ENCODE measurements at places on chromosomes 1 and 21.
A peak's percentile ranks its signal among the peaks of the same experiment; 100 is the strongest.

GRCh38 chr1:31216016-31216415 lies 23.7 kb downstream of the NKAIN1 start:
- no peak for DNase-seq

GRCh38 chr1:75615613-75616435 lies 4.9 kb upstream of the SLC44A5 start:
- DNase-seq, result no peak

DNA sequence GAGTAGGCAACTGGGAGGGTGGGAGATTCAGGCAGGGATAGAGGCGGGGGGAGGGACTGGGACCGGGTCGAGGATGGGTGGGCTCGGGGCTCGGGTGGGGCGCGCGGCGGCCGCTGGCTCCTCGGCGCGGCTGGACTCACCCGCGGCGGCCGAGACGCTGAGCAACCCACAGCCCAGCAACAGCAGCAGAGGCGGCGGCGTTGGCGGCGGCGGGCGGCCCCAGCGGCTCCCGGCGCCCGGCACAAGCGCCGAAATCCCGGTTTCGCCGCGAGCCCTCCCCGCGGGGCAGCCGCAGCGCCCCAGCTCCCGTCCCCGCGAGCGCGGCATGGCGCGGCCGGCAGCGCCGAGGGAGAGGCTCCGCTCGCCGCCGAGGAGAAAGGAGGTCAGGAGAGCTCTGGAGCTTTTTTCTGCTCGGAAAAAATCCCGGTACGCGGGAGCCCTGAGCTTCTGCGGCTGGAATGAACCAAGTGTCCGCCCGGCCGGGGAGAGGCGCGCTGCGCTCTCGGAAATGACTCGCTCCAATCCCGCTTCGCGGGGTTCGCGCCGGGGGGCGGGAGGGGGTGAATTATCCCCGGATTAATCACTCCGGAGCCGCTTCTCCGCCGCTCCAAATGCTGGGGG lies at the start of gene CSMD2:
Gene CSMD2, minus strand, starts transcription at position 460 of the 621 bp plus-strand sequence. Its CDS starts 133 bp downstream, at position 327.
- DNase-seq, result no peak

DNA sequence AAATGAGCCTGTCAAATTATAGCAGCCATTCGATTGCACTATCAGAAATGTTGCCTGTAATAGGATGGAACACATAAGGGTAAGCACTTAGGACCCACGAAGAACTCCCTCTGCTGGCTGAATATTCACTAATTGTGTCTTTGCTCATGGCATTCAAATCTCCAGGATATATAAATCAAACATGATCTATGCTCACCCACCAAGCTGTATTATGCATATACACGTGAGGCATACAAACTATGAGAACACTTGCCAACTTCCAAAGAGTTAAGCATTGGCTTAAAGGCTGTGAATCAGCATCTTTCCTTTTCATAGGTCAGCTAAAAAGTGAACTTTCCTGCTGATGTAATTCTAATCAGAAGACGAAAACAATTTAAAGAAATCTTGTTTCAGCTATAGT lies 34.5 kb downstream of the TMPRSS15 start:
- no peak for DNase-seq

GRCh38 chr1:14822493-14822892 lies 224.0 kb downstream of the KAZN start:
- DNase-seq, result no peak

- DNase-seq, result no peak
Measured at GRCh38 chr1:234771642-234772344, 161.8 kb upstream of the IRF2BP2 start.

GRCh38 chr1:219574484-219575087 lies 38.3 kb downstream of the ZC3H11B start:
- no peak for DNase-seq

DNA sequence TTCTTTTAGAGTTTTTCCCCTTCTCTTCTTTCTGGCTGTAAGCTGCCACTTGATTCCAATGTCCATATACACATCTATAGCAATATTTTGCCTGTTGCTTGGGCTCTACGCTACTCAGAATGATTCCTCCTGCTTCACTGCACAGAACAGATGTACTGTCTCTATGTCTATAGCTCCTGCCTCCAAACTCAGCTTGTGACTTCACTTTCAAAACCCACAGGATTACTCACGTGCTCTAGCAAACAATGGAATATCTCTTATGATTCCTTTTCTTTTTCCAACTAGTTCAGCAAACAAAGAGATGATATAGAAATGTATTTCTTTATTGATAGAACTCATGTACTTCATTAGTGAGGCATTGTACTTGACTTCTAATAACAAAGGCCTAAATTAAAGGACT lies 80.5 kb upstream of the SOX13 start:
- DNase-seq, result no peak

- DNase-seq, result no peak
Measured at GRCh38 chr1:82153272-82153629, 352.5 kb downstream of the ADGRL2 start.

DNA sequence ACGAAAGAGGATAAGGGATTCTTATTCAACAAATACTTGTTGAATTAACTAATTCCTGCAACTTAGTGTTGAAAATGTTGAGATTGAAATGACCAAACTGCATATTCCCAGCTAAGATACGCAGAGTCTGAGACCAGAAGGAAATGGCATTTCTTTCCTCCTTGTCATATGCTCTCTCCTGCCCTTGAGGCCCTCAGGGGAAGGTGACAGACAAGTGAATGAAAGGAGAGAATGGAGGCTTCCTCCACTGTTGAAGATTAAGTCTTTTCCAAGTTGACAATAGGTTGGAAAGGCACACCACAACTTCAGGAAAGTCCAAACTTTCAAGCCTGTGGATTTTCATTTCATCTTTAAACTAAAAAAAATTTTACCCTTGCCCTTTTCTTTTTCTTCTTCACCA lies 3.1 kb upstream of the ZNF697 start:
- DNase-seq, result peak; percentile 0

GRCh38 chr1:153677718-153678518 lies 570 bp upstream of the NPR1 start:
- DNase-seq, result no peak

DNA sequence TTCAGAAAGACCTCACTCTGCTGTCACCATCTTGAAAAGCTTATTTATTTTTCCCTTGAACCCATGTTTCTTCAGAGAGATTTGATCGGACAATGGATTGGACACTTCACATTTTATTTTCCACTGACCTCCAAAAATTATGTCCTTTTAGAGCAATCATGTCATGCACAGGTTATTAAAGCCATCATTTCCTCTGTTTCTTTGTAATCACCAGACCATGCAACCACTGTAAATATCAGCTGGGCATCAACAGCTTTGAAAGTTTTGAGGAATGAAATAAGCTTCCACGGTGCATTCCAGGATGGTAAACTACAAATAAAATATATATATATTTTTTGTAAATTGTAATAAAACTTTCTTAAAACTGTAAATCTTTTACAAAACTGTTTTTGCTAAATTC lies 144.1 kb upstream of the ADAMTS5 start:
- DNase-seq, result no peak

GRCh38 chr1:161398900-161399256 lies 31.2 kb upstream of the CFAP126 start:
- no peak for DNase-seq

GRCh38 chr1:235343726-235344125 lies 15.4 kb downstream of the GGPS1 start:
- no peak for DNase-seq

GRCh38 chr1:2314273-2314802 lies 77.0 kb downstream of the MORN1 start:
- DNase-seq, result no peak

GRCh38 chr1:1210726-1211540 lies 3.0 kb downstream of the TNFRSF4 start:
- DNase-seq, result no peak

Measured in vagina (tissue), 2 donors.